ENCODE measurements at places on chromosomes 2 and 18.

- peak; percentile 79 for DNase-seq
Observed at GRCh38 chr2:237435844-237436587, 22.1 kb upstream of the COL6A3 start.

DNA sequence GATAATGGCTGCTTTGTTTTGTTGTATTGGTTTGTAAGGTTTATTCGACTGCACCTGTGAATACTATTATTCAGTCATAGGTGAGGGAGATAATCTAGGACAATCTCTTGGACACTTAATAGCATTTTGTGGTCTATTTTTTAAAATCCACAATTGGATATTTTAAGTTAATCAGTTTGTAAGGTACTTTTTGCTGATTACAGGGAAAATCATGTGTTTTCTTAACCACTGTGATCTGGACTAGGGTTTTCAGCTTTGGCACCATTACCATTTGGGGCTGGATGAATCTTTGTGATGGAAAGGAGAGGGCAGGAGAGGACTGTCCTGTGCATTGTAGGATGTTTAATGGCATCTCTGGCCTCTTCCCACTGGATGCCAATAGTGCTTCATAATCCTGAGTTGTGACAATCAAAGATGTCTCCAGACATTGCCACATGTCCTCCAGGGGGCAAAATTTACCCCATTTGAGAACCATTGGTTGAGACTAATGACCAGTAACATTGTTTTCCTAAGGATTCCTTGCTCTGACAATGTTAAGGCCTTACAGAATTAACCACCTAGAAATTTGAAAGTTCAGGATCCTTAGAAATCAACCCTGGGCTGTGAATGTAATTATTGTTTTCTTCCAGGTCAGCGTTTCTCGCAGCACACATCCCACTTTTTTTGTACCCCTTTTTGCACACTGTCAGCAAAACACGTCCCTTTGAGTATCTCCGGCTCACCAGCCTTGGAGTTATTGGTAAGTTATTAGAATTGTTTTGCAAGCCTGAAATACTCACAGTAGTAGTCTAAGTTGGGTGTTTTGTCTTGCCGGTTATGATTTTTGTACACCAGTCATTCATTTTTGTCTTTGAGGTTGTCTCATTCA lies 15.6 kb downstream of the CNOT9 start:
- DNase-seq = no peak

GRCh38 chr2:178874529-178875240 lies 67.5 kb upstream of the TTN start:
- no peak for DNase-seq

- DNase-seq = peak; percentile 81
Observed at GRCh38 chr2:237283131-237283928, 130.6 kb downstream of the COL6A3 start.

DNA sequence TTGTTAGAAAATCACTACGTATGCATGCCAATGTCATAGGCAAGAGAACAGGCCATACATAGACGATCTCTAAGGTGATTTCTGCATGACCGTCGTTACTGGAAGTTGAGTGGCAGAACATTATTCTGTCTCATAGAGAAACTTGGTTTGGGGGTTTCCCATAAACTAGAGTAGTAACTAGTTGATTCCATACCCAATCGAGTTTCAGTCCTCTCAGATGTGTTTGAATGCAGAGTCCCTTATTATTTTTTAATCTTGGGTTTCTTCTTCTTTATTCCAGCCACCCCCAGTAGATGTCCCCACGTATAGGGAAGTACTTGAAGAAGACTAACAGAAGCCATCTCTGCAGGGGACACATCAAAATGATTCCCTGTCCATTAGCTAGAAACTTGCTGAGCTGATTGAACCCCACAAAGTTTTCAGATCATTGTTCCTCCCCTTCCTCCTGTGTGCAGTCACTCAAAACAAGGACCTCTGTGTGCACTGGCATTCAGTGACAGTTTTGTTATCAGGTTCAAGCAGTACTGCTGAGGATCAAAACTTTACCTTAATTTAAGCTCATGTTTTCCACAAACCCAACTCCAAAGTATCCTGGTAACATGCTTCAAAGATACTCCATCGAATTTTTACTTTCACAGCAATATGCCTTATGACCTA lies 68.4 kb upstream of the CDCA7 start:
- DNase-seq = no peak

- no peak for DNase-seq
Observed at GRCh38 chr2:210428393-210429179, 48.0 kb downstream of the LANCL1 start.

DNA sequence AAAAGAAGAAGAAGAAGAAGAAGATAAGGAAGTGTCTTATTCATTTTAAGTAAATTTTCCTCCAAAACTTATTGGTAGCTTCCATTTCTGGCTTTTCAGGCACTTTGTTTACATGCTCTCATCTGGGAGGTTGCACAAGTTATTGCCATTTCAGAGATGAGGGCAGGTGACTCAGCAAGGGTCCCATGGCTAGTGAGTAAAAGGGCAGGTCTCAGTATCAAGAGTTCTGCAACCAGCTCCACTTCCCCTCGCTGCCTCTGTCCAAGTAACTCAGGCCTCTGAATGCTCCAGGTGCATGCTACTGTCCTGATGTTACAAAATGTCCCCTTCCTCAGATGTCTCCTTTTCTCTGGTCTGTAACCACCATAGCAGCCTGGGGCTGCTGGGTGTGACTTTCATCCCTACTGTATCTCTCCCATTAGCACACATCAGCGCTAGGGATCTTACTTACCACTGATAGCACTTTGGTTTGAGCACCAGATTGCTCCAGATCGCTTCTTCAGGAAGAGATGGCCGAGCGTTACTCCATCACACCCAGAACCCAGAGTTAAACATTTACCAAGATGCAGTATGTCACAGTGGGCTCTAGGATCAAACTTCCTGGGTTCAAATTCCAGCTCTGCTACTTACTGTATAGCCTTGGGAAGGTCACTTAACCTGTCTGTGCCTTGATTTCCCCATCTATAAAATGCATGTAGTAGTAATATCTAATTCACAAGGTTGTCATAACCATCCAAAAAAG lies 57.4 kb upstream of the LAPTM4A start:
- DNase-seq = no peak

DNA sequence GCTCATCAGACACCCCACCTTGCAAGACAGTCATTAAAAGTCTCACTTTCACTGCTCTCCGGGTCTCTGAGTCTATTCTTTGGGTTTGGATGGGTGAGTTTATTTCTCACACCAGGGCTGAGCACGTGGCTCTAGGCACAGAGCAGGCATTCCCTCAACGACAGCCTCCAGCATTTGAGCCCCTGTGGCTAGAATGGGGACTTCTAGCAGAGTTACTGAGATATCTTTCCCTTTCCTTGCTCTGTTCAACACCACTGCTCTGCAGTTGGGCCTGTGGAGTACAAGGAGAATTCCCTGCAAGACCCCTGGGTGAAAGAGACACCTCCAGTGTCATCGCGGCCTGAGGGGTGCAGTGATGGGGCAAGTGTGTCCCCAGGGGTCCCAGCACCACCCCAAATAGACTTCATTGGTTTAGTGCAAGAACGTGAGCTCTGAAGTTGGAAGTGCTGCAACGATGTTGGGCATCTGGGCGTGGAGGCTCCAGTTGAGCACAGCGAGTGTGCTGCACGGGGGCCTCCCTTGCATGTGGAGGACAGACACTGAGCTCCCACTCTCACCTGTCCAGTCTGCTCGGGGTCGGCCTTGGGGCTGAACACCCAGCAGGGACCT lies 184.1 kb upstream of the HS6ST1 start:
- DNase-seq = no peak

GRCh38 chr2:239730897-239731296 lies 294.2 kb downstream of the NDUFA10 start:
- DNase-seq = no peak

DNA sequence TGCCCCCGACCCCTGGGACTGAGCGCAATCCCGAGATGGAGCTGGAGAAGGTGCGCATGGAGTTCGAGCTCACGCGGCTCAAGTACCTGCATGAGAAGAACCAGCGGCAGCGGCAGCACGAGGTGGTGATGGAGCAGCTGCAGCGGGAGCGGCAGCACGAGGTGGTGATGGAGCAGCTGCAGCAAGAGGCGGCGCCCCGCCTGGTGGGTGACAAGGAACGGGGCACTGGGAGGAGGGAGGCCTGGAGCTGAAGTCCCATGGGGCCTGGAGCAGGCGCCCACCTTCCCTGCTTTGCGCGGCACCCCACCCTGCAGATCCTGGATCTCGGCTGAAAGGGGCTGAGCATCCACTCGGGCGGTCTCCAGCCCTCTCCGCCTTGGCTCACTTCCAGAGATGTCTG lies 1.2 kb downstream of the TMEM247 start:
- no peak for DNase-seq

DNA sequence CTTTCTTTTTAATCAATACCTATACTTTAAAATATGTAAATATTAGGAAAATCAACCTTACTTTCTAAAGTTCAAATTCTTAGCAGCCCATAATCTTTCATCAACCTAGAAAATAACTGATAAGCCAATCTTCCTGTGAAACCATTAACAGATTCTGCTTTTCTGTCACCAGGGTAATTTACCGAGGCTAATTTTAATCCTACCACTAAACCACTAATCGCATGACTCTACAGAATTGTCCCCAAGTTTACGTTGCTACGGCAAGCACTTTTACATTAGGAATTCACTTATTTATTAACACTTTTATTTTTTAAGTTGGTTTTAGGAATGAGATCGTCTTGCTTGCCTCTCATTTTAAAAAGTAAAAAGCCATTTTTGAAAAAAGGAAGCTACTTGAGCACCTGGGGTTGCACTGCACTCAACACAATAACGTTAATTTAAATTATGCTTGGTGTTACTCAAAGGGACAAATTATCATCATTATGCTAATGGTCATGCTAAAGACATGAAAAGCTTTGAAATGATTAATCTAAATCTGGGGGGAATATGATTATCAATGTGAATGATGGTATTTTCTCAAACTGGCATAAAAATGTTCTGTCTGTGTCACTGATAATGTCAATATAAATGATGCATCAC lies 10.2 kb downstream of the ZNF516 start:
- no peak for DNase-seq

DNA sequence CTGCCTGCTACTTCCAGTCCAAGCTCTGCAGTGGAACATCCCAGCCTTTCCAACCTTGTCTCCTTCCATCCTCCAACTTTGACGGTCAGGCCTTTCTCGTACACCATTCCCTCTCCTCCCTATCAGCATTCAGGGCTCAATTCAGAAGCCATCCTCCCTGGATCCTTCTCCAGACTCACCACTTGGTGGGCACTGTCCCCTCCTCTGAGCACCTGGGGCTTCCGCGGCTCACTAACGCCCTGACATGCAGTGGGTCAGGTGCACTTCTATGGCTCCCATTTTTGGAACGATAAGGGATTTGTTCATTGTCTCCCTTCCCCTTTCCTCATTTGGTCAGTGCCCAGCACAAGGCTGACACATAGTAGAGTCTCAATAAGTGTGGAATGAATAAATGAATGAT lies 56.7 kb downstream of the TNS1 start:
- DNase-seq = no peak

DNA sequence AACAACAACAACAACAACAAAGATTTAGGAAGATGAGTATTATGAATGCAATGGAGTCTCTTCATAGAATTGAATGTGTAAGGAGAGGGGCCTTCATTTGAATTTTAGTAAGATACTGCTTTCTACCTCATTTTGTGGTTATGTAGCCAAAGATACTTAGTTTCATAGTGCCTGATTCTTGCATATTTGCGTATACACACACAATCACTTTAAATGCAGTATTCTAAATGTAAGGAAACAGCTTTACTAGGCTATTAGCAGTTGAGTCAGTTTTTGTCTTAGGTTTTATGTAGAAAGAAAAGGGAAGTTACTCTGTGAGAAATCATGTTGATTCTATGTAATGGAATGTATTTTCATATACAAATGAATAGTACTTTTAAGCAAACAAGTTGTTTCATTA lies 80.5 kb downstream of the HAUS1 start:
- no peak for DNase-seq

GRCh38 chr2:182577816-182578215 lies 138.2 kb upstream of the DNAJC10 start:
- DNase-seq = no peak
